SHP77 (cell line): ENCODE measurements at places on chromosomes 7 and 10.
A peak's percentile ranks its signal among the peaks of the same experiment; 100 is the strongest.

DNA sequence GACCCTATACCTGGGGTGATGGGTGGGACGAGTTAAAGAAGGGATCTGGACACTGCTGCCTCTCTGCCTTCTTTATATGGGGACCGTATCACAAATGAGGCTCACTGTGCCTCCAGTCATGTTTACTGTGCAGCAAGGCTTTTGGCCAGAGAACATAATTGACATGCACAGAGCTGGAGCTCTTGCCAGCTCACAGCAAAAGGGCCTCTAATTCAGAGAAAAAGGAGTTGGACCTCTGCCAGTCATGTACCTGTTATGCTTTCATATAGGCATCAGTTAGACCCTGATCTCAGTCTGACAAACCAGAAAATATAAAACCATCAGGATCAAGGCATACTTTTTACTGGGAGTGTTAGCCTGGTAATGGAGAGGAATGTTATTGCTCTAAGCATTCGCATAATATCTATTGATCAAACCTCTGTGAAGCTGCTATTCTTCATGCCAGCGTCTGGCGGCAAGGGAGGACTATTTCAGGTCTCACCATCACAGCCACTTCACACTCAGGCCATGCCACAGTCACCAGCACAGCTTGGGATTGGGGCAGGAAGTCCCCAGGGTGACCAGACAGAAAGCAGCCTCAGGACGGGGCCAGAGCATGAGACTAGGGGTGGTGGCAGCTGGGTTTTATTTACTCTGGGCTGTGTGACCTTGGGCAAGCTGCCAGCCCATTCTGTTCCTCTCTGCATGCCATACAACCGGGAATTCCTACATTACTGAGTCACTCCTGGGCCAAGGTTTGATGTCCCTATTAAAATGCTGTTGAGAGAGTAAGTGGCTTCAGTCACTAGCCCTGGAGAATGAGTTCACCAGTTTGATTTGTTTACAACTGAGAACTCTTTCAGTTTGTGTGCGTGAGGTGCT lies 90.1 kb downstream of the NPSR1 start:
- peak; percentile 92 for DNase-seq

- no peak for DNase-seq
Measured at GRCh38 chr7:121259826-121260225, 69.0 kb upstream of the WNT16 start.

DNA sequence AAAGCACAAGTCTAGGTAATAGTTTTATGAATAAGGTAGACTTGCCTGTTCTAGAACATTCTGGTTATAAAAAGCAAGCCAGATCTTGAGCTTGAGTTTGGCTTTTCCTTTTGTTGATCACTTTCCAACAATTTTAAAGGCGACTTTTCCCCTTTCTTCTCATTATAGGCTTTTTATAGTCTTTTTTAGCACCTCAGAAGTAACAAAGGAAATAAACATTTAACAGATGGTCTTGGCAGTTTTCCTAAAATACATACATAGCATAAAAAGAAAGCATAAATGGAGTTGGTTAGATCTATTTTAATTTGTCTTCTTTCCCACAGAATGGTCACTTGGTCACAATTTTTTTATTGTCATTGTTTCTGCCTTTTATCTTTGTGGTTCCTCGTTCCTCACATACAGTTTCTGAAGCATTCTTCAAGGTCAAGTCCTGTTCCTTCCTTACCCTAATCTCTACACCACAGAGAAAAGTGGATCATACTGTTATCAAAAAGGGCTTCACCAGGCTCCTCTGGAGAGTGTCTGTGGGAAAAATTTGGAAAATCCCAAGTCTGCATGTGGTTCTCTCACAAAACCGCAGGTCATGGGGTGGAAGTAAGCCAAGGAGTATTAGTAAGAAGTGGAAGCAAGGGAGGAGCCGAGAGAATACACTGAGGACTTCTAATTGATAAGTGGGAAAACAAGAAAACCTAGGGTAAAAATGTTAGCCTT lies 31.3 kb downstream of the THNSL1 start:
- no peak for DNase-seq

DNA sequence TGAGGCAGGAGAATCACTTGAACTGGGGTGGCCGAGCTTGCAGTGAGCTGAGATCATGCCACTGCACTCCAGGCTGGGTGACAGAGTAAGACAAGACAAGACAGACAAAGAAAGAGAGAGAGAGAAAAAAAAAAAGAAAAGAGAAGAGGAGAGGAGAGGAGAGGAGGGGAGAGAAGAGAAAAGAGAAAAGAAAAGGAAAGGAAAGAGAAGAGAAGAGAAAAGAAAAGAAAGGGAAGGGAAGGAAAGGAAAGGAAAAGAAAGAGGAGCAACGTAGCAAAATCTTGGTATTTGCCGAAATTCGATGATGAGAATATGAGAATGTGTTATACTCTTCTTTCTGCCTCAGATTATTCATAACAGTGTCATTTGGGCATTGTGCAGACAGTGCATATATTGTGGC lies 101.2 kb upstream of the PFKP start:
- DNase-seq: no peak

GRCh38 chr7:158406364-158406763 lies 181.3 kb downstream of the PTPRN2 start:
- DNase-seq: no peak
